ENCODE measurements at places on chromosomes 4 and X.

DNA sequence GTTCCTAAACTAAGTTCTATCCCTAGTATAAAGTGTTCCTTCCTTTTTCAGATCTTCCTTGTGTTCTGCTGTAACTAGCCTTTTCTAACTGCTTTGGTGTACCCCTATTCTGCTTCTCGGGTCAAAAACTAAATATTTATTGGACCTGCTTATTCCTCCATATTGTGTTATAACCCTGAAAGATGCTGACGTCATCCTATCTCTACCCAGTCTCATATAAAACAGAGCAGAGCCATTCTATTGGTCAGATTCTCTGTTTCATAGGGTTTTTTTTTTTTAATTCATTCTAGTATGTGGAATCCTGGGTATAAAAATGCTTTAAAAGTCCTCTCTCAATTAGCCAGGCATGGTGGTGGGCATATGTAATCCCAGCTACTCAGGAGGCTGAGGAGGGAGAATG, 349.7 kb downstream of the ACTRT1 start:
- no peak for DNase-seq

DNA sequence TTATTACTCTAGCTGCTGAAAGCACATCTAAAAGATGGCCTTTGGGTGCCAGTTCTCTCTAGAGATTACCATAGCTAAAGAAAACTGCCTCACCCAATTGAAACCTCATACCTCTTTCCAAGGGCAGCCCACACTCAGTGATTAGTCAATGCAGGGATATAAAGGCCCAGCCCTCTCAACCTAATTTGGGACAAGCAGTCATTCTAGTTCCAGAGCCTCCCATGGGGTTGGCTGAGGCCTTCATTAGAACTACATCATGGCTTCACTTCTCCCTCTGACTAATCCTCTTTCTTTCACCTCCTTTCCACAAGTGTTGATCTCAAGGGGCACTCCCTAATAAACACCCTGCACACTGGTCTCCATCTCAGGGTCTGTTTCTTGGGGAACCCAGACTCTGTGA, 38.5 kb upstream of the C1GALT1C1 start:
- DNase-seq, result no peak

GRCh38 chrX:39805825-39806224, 291.9 kb downstream of the BCOR start:
- no peak for DNase-seq

DNA sequence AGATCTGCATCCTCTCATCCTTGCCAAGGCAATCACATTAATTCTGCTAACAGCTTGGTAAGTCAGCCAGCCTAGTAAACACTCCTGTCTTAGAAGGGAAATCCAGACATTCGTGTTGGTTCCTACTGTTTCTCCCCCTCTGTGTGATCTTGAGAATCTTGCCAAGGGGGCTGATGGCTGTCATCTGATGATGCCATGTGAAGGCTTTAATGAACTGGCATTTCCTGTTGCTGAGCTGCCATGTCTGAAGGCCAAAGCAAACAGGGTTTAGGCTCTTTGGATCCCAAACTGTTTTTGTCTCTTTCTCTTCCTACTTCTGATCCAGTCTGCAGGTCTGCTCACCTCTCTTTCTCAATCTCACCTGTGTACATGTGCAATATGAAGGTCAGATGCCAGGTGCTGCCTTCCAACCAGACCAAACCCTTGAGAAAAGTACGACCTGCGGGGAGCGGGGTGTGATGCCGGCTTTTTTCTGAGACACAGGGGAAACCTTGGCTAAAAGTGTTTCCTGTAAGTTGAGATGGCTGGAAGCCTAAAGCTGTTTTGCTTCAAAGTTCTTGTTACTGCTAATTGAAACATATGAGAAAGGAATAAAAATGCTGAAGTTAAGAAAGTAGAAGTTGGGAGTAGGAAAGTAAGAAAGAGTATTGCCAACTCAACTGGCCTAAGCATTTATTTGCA, 532.9 kb downstream of the ANKRD50 start:
- no peak for DNase-seq

Data from stimulated activated CD4-positive, alpha-beta T cell treated with anti-CD3 and anti-CD28 coated beads, Interleukin-4, amount 100 ng/mL, for 48 hours (primary cell).